ENCODE measurements at places on chromosomes 11 and 22.

DNA sequence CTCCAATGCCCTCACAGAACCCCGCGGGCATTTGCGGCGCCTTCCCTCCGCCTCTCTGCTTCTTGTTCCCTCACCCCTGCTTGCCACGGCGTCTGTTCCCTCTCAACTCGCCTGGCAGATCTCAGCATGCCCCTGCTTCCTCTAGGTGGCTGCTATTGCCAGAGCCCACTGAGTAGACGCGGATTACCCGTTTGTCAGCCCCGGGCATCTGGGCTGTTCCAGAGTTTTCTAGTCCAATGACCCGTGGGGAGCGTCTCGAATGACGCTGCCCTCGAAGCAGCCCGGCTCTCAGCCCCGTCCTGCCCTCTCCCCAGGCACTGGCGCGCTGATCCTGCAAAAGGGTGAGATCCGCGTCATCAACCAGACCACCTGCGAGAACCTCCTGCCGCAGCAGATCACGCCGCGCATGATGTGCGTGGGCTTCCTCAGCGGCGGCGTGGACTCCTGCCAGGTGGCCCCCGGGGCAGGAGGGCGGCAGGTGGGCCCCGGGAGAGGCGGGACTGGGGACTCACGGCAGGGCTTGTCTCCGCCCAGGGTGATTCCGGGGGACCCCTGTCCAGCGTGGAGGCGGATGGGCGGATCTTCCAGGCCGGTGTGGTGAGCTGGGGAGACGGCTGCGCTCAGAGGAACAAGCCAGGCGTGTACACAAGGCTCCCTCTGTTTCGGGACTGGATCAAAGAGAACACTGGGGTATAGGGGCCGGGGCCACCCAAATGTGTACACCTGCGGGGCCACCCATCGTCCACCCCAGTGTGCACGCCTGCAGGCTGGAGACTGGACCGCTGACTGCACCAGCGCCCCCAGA, 49.7 kb downstream of the ST14 start:
- no peak for DNase-seq

DNA sequence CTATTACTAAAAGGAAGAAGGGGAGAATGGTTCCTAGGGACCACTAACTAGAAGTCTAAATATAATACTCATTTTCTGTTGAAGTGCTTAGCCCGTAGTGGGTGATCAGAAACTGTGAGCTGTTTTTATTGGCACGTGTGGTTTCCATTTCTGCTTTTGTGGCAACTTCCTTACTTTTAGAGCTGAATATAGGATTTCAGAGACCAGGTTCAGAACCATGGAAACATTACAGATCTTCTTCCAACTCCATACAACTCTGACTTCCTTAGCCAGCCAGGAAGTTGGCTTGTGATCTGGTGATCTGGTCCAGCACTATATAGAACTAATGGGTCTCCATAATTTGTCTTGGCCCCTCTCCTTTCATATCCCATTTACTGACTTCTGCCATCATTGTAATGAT, 2.6 kb upstream of the ME3 start:
- DNase-seq, result no peak

DNA sequence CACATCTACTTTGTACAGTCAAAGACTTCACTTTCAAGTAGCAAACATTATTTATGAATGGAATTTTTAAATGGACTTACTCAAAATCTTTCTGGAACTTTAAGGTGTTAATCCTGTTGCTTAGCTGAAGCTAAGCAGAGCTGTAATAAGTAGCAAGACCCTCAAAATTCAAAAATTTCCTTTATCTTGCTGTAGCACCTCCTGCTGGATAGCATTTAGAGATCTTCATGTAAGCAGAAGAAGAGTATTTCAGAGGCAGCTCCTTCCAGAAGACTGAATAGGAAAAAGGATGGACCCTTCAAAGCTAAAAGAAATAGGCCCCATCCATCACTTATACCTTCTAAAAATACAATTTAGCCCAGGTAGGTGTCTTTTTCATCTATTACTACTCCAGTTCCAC, 3.4 kb downstream of the PHF21A start:
- DNase-seq, result no peak

- no peak for DNase-seq
Measured at GRCh38 chr11:47124675-47125074, 52.0 kb downstream of the ARFGAP2 start.

DNA sequence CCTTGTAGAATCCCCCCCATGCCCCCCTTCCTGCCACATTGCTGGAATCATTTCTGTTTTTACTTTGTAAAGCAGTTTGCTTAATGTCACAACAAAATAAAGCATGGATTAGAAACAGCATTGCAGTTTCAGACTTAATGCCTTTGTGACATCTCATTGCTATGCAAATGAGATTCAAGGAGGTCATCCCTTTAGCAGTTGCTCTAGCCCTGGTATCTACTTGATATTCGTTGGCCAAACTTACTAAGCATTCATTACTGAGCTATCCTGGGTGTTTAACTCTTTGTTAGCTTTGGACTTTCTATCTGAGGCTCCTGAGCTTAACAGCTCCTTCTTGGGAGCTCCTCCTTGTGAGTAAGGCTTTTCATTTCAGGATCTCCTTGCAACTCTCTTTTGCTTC, 16.3 kb downstream of the FAT3 start:
- no peak for DNase-seq

DNA sequence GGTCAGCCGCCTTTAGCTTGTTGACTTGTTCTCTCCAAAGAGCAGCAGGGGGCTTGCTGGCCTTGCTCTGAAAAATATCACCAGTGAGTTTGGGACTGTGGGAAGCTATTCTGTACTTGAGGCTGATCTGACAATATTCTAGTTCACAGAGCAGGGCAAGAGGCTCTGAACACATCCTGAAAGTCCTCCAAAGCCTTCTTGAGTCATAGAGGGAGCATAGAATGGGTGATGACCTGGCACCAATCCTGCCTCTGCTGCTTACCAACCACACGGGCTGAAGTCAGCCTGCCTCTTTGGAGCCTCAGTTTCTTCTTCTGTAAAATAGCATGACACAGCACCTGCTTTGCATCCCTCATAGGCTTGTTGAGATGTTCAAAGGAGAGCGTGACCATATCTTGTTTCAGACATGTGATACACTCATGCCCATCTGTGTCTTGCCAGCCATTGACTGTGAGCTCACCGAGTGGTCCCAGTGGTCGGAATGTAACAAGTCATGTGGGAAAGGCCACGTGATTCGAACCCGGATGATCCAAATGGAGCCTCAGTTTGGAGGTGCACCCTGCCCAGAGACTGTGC, 96.6 kb downstream of the RRAS2 start:
- DNase-seq, result no peak

DNA sequence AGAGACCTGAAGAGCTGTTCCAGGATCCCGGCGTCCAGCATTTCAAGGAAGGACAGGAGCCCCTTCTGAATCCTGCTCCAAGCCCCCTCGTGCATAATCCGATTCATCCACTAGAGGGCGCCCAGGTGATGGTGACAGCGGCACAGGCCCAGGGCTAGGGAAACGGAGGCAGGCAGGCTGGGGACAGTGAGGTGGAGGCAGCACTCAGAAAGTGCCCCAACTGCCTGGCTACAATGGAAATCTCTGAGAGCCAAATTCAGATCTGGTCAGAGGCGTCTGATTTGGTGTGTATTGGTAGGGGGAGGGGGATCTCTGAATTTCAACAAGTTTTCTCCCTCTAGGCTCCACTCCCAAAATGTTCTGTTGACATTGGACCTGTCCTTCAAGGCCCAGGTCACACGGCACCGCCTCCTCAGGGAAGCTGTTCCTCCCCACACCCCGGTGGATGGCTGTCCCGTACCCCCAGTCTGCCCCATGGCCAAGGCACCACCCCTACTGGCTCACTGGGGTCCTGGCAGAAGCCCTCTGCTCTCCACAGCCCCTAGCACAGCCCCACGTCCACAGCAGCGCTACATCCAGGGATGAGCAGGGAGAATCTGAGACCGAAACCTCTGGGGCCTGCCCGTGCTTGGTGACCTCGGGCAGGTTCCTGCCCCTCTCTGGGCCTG, 142.9 kb downstream of the CRYBB2 start:
- DNase-seq, result peak; percentile 28

- no peak for DNase-seq
Measured at GRCh38 chr11:126060757-126061171, 1.9 kb downstream of the CDON start.

DNA sequence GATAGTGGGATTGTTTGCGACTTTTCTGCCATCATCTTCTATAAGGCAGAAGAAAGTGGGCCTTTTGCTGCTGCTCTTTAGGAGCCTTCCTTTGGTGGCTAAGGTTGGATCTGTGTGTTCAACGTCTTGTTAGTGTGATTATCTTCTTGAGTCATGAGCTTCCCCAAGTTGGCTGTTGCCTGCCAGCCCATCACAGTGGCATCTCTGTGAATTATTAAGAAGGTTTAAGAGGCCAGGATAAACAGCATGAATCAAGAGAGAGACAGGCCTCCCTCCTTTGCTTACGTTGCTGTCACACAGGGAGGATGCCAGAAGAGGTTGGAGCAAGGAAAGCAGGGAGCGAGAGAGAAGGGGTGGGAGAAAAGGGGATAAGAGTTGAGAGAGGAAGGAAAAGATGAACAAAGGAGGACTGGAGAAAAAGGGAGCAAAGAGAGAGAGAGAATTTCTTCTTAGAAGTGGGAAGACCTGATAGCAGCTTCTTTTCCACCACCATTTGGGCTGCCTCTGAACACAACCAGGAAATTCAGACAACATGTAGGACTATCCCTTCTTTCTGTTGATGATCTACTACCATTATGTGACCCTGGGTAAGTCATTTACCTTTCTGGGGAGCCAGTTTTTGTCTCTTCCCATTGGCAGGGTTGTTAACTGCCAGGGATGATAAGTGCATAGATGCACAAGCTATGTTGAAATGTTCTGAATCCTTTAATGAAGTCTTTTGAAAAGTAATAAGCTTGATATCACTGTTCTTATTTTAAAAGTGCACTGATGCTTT, 126.5 kb downstream of the NAV2 start:
- no peak for DNase-seq

- DNase-seq, result no peak
Measured at GRCh38 chr22:40588726-40589125, 47.8 kb downstream of the MRTFA start.

- DNase-seq, result no peak
Measured at GRCh38 chr11:132520199-132520598, 1012.1 kb downstream of the OPCML start.

DNA sequence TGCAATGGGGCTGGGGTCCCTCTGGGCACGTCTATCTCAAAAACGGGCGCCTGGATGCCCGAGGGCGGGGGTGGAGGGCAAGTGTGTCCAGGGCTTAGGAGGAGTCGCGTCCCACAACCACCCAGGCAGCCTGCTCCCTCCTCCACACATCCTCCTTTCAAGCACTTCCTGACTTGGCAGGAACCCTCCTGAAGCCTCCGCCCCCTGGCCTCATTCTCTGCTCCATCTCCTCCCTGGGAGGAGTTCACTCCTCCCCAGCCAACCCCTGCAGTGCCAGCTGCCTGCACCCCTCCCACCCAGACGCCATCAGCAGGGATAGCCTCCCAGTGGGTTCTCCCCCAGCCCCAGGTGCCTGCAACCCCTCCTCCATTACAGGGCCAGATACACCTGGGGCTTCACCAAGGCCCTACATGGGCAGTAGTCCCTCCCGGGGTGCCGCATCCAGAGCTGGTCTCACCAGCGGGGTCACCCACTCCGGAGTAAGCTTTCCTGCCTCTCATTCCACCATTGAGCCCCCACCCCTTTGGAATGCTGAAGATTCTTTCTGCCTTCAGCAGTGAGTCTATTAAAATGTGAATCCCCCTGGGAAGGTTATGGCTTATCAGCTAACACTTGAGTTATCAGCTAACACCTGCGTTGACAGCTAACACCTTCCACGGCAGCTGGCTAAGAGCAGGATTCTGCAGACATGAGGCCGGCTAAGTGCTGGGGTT, 24.4 kb downstream of the RTN4R start:
- DNase-seq, result peak; percentile 63

- DNase-seq, result peak; percentile 79
Measured at GRCh38 chr11:124746621-124747243, 5.3 kb downstream of the VSIG2 start.

DNA sequence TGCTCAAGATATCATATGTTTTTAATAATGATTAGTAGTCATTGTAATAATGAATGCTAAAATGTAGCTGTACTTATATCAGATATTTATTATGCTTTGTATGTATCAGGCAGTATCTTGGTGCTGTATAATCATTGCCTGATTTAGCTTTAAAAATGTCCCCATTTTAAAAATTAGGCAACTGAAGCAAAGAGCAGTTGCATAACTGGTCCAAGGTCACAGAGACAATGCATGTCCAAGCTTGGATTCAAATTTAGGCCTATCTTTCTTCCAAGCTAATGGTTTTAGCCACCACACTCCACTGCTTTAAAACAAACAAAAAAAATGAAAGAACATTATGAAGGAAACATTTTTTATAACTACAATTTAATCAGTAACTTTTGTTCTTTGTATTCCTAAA, 725.8 kb upstream of the RAG2 start:
- no peak for DNase-seq

DNA sequence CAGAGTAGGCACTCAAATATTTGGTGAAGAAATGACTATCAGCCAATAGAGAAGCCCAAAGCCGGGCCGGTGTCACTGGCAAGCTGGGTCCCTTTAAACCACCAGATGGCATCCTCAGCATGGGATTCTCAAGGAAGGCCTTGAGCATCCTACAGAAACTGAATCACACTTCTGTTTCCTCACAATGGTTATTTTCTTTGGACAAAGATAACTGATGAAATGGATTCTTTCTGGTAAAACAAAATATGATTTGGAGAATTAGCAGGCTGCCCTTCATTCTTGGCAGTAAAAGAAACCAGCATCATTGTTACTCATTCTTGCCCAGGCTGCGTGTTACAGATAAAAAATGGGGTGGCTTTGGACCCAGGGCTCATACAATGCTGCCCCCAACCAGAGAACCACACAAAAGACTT, 30.3 kb upstream of the ASPHD2 start:
- peak; percentile 37 for DNase-seq

DNA sequence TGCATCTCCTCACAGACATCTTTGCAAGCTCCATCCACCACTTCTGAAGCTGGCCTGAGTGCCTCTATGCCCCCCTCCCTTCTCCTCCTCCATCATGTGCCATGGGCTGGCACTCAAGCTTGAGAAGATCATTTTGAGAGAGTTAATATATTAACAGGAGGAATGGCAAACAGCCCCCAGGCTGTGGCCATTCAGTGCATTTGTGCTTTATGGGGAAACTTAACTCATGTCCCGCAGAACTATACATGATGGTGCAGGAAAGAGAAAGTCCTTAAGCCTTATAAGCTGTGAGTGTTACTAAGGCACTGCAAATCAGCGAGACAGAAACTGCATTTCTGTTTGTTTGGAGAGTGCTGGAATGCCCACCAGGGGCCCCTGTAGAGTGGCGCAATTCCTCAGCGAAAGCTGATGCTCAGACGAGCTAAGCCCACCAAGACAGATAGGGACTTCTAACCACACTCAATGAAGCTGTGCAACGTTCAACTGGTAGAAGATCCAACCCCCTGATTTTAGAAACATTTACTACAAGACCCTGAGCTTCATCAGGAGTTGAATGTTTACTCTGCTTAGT, 26.8 kb upstream of the PHLDA2 start:
- DNase-seq, result no peak

DNA sequence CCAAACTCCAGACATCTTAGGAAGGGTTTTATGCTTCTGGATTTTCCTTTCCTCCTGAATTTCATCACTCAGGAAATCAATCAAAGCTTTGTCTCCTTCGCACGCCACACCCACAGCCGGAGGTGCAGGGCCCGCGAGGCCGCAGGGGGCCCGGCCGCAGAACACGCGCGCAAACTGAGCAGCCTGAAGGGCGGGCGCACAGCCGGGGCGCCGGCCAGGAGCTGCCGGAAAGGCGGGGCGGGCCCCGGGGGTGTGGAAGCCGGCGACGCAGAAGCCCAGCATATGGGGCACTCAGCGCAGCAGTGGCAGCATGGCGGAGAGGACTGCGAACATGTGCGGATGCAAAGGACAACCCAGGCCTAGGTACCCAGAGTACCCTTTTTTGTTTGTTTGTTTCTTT, 33.1 kb upstream of the SPTBN2 start:
- DNase-seq, result no peak

- DNase-seq, result no peak
Measured at GRCh38 chr11:86205421-86206336, 38.9 kb upstream of the EED start.
